ENCODE measurements at places on chromosomes 7 and 10.

- DNase-seq: no peak
Observed at GRCh38 chr7:28328822-28329660, 83.3 kb upstream of the CREB5 start.

- DNase-seq: no peak
Observed at GRCh38 chr10:1873661-1874315, 136.5 kb upstream of the ADARB2 start.

GRCh38 chr7:150675714-150676113 is 9.8 kb upstream of the GIMAP2 start:
- DNase-seq: no peak

- no peak for DNase-seq
Observed at GRCh38 chr10:5748394-5748803, 63.8 kb downstream of the TASOR2 start.

All from left cardiac atrium (tissue), 4 donors.